M059J (cell line): ENCODE measurements at places on chromosomes 6 and 20.
A peak's percentile ranks its signal among the peaks of the same experiment; 100 is the strongest.

DNA sequence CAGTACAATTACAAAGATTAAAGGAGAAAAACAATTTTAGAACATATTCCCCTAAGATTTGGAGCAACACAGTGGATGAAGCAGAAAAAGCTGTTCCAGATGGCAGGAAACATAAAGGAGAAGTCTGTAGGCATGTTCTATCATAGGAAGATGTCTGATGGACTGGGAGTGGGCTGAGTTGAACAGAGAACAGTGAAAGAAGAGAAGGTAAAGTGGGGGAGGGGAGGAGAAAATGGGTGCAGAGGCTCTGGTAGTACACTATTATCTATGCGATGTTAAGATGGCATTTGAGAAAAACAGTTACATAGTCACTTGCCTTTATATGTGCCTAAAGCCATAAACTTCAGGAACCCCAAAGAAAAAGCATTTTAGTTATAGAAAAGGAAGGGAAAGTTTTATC, 4.2 kb upstream of the PHIP start:
- DNase-seq = no peak

- peak; percentile 57 for DNase-seq
These were observed 889 bp upstream of the FLOT1 start for GRCh38 chr6:30743099-30744053.

GRCh38 chr20:48912065-48912464, 9.4 kb upstream of the ARFGEF2 start:
- no peak for DNase-seq

GRCh38 chr6:84867521-84867920, 103.1 kb upstream of the TBX18 start:
- no peak for DNase-seq

DNA sequence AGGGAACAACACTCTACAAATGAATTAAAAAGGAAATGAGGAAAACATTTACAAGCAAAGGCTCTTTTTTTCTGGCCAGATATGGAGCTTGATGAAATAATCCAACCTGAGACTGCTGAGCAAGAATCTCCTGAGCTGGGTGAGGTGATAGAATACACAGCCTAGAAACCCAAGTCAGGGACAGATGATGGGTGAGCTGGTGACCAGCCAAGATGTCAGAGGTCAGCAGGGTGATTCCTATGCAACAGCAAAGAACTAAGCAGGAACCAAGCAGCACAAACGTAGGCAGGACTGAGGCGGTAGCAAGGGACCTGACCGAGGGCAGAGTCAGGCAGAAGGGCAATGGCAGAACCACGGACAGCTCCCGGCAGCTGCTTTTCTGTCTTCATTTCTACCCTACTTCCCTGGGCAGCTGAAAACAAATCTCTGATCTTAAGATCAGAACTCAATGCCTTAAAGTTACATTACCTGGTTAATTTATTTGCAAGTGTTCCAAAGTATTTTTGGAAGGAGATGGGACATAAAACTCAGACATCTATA, 75.1 kb downstream of the CDC40 start:
- DNase-seq = peak; percentile 26

- no peak for DNase-seq
These were observed 7.1 kb downstream of the RAMACL start for GRCh38 chr6:166579237-166579850.

GRCh38 chr20:53850319-53850718, 220.1 kb downstream of the BCAS1 start:
- DNase-seq = no peak

DNA sequence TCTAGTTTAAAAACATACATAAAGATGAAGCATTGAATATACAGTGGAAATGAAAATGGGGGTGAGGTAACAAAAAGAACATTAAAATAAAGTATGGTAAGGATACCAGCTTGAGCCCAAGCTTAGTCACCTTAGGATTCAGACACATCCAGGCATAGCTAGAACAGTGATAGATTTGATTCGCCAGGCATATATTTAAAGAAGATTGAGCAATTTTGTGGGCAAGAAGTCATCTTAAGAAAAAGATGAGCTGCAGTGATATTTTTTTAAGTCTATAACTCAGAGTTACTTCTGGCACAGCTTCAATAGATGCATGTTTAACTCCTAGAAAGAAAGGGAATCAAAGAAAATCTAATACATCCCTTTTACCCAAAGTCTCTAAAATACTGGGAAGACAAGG, 97.9 kb downstream of the BMP5 start:
- peak; percentile 18 for DNase-seq

GRCh38 chr6:22036699-22037098, 260.1 kb downstream of the PRL start:
- no peak for DNase-seq

GRCh38 chr6:9435281-9435680, 979.6 kb downstream of the TFAP2A start:
- no peak for DNase-seq

DNA sequence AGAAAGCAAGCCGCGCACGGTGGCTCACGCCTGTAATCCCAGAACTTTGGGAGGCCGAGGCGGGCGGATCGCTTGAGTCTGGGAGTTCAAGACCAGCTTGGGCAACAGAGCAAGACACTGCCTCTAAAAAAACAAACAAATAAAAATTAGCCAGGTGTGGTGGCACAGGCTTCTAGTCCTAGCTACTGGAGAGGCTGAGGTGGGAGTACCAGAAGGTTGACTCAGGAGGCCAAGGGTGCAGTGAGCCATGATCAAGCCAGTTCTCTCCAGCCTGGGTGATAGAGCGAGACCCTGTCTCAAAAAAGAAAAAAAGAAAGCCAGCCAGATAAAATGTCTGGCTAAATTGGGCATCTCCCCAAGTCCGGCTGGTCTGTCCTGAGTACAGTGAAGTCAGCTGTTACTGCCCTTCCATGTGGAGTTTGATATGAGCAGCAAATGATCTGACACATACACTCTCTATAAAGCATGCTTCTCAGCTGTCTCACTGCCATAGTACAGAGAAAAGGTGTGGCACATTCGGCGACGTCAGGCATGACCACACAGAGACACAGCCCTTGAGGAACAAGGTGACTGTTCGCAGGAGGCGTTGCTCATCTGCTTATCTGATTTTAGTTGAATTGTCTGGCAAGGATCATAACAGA, 13.0 kb downstream of the CD83 start:
- DNase-seq = peak; percentile 38

- DNase-seq = no peak
These were observed 3.3 kb upstream of the HDDC2 start for GRCh38 chr6:125304970-125305660.

- peak; percentile 57 for DNase-seq
These were observed 804 bp downstream of the C6orf141 start for GRCh38 chr6:49551078-49551865.

- DNase-seq = no peak
These were observed 846 bp downstream of the ZSCAN31 start for GRCh38 chr6:28335040-28335563.

GRCh38 chr6:25295651-25296050, 16.5 kb downstream of the CARMIL1 start:
- peak; percentile 66 for DNase-seq

DNA sequence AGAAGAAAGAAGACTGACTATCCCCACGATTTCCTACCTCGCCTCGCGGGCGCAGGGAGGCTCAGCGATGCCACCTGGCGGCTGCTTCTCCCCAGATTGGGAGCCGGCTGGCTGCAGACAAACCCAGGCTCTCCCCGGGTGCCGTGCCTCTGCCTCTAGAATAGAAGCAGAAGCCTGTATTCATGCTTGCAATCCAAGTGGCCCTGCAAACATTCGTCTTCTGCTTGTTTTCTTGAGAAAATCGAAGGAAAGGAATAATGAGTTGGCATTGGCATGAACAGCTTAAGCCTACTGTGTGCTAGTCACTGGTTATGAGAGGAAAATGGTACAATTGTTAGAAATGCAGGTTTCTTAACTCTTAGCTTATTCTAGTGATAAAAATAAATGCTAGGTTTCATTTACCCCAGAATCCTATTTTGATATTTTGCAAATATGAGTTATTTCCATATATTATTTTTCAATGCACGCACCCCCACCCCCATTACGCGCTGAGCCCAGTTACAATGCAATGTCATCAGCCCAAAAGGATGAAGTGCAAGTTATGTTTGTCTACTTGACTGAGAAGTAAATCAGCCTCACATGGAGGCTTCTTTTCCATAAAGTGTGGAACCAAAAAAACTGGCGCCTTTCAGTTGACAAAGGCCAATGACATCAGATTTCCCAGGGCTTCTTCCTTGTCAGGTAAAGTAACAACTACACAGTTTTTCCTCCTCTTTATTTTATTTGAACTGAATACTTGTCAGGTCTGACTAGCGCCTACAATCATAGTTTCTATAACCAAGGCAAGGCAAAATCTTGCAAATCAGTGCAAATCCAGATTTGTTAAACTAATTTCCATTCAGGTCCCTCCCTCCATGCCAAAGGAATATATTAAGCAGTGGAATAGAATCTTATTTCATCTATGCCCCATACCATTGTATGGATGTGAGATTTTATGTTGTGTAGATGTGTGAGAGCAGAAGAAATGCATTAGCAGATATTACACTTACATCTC, 3.9 kb upstream of the SOX4 start:
- DNase-seq = peak; percentile 85
